ENCODE measurements at places on chromosomes 16 and 17.

DNA sequence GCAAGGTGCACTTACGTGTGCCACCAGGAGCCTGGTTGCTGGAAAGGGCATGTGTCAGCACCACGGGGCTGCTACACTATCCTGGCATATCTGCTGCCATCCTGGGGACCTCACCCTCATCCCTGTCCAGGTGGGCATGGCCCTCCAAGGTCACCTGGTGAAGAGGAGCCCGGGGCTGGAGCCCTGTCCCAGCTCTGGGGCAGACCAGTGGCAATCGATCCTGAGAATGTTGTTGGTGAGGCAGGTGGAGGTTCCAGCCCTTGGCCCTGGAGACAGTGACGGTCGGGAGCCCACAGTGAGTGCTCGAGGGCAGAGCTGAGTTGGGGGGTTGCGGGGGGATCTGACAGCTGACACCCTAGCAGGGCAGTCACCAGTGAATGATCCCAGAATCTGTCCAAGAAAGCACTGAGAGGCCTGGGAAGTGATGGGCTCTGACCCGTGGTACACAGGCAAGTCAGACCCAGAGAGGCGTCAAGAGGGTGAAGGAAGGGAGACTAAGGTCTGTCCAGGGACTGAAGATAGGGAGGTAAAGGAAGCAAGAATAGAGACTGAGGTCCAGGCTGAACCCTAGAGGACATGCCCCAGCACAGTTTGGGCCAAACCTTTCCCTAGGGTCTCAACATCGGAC is 17.6 kb downstream of the POLR3K start:
- no peak for DNase-seq

DNA sequence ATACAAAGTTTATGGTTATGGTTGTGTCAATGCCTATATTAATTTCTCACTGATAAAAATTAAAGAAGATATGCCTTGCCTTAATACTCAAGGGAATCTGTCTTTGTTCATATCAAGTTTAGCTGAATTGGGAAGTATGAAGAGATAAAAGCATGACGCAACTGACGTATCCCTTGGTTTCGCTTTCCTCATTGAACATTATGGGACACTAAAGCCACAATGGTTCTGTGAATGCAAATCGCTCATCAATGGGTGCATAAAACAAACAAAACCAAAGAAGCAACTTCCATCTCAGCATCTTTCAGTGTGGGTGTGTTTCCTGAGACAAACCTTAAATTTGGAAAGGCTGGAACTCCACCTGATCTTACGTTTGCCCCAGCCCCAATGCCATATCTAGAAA is 108.2 kb downstream of the NPIPB5 start:
- no peak for DNase-seq

DNA sequence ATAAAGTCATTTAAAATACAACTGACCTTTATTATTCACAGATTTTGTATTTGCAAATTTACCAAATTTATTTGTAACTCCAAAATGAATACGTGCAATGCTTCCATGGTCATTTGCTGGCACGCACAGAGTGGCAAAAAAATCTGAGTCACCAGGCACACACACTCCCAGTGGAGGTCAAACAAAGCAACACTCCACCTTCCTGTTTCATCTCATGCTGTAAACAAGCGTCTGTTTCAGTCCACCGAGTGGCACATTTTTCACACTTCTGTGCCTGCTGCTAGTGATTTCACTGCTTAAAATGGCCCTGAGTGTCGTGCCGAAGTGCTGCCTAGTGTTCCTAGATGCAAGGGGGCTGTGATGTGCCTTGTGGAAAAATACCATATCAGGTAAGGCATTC is 17.8 kb upstream of the ITGAE start:
- DNase-seq: no peak

DNA sequence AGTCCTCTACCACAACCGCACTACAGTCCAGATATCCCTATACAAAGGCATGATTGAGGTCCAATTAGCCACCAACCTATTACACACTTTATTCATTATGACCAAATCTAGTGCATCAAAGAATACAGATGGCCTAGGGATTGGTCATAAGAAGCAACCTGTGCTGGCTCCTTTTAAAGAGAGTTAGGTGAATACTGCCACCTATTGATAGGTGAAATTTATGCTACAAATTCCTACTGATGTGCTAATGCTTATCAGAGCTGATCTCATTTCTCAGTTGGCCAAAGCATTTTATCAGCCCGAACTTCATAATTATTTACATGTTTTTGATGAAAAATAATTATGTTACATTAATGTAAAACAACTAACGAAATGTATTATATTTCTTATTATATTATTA is 166.3 kb downstream of the ANKFN1 start:
- no peak for DNase-seq

DNA sequence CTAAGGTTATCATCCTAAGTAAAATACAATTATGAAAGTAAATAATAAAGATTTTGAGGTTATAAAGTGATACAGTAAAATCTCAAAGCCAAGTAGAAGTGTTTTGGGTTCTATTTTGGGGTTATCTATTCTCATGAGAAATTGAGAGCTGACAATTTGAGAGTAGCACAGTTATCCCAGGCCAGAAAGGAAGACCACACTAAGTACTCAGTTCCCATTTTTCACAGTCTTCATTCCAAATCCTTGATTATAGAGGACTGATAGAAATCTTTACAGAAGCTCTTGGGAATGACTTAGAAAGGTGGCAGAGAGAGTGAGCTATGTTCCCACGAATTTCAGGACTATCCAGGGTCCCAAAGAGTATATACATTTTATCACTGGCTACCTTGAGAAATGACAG is 4.6 kb downstream of the GFOD2 start:
- no peak for DNase-seq

GRCh38 chr17:31654936-31655335 is 204.1 kb downstream of the COPRS start:
- no peak for DNase-seq

- DNase-seq: no peak
These were observed 1.6 kb upstream of the GAST start for GRCh38 chr17:41710472-41711090.

DNA sequence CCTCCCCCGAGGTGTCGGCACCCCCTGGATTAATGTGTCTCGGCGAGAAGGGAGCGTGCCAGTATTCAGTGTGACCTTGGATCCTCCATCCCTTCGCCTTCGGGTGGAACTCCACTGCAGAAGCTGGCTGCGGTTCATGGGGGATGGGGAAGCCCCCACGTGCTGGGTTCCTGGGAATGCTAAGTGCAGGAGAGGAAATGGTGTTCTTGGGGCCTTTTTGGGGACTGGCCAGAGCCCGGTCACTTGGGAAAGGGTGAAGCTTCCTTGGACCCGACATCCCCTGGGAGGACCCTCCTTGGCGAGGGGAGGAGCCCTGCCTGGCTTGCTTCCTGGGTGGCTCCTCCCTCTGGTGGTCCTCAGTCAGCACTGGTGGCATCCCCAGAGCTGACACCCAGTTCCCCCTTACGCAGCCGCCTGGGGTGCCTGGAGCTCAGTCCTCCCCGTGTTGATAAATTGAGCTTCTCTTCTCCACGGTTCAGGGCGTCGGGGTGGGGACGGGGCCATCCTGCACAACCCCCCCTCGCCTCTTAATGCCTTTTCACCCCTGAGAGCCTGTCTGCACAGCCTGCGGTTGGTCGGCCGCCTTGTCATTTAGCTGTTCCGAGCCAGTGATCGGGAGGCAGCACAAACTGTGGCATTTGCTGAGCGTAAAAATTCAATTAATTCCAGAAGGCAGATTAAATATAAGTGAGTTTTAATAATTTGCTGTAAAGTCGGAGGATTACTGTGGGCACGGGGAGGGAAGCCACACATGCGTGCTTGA is 30.7 kb upstream of the GSE1 start:
- no peak for DNase-seq
